ENCODE measurements at places on chromosomes 2 and 18.
A peak's percentile ranks its signal among the peaks of the same experiment; 100 is the strongest.

DNA sequence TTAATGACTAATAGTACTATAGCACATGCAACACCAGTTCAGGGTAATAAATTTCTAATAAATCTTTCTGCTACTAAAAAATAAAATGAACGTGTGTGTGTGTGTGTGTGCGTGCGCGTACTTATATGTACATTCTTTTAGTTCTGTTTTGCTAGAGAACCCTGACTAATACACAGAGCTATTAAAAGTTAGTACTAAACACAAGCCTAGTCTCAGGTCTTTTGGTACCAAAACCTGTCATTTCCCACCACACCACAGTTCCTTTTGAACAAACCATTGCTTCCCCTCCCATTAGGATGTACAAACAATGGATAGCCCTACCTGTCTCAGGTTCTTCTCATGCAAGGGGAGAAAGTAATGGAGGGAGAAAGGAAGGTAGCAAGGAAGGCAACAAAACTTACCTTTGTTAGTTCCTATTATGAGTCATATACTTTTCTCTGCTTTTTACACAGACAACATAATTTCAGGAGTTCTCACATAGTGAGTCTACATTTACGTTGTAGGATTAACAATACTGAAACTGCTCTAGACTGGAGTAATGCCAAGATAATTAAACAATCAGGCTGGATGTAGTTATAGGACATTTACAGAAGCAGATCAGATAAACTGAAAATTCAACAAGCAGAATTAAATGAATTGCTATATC lies 427.2 kb downstream of the KCNJ3 start:
- no peak for DNase-seq

GRCh38 chr2:27856386-27856785 lies 33.8 kb downstream of the RBKS start:
- no peak for DNase-seq

DNA sequence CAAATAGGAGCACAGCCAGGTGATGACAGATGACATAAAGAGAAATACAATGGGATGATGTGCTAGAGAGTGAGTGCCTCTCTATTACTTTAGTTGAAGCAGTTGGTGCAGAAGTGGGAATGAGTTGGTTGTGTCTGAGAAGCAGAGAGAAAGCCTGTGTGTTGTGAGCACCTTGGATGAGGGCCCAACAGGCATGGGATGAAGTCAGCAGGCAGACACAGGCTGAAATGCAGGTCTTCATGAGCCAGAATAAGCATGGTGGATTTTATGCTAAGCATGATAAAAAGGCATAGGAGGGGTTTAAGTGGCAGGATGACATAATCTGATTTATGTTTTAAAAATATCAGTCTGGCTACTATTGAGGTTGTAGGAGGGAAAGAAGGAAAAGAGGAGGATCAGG lies 71.5 kb downstream of the KLHL14 start:
- DNase-seq: no peak

- peak; percentile 82 for DNase-seq
Observed at GRCh38 chr2:235270956-235271355, 222.9 kb upstream of the AGAP1 start.

DNA sequence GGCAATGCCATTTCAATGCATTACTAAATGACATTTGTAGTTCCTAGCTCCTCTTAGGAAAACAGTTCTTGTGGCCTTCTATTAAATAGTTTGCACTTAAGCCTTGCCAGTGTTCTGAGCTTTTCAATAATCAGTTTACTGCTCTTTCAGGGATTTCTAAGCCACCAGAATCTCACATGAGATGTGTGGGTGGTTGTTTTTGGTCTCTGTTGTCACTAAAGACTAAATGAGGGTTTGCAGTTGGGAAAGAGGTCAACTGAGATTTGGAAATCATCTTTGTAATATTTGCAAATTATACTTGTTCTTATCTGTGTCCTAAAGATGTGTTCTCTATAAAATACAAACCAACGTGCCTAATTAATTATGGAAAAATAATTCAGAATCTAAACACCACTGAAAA lies 45.3 kb downstream of the HADHB start:
- no peak for DNase-seq

GRCh38 chr2:238868067-238868524 lies 20.2 kb downstream of the TWIST2 start:
- DNase-seq: peak; percentile 51

GRCh38 chr2:25418944-25419677 lies 77.4 kb upstream of the DNMT3A start:
- DNase-seq: peak; percentile 23

DNA sequence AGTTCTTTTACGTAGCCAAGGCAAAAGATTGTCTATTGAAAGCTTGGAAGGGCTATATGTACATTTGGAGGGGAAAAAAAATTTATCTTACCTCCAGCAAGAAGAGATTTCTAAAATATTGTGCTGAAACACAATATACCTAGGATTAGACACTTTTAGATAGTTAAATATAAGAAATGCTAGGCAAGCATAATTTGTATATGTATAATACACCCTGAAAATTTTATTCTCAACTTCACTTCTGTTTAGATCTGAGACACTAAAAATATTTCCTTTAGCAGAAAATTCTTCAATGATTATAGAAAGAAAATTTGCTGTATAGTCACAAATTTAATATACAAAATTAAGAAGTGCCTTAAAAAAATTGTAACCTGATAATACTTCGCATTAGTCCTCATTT lies 42.6 kb downstream of the ITGAV start:
- DNase-seq: no peak

- DNase-seq: no peak
Observed at GRCh38 chr2:168594778-168595177, 138.7 kb downstream of the CERS6 start.

DNA sequence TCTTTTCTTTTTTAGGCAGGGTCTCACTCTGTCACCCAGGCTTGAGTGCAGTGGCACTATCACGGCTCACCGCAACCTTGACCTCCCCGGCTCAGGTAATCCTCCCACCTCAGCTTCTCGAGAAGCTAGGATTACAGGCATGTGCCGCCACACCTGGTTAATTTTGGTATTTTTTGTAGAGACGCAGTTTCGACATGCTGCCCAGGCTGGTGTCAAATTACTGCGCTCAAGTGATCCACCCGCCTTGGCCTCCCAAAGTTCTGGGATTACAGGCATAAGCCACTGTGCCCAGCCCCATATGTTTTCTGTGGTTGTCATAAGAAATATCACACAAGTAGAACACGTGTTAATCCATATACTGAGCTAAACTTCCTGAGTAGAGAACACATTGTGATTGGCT lies 14.6 kb downstream of the ENOSF1 start:
- DNase-seq: no peak

DNA sequence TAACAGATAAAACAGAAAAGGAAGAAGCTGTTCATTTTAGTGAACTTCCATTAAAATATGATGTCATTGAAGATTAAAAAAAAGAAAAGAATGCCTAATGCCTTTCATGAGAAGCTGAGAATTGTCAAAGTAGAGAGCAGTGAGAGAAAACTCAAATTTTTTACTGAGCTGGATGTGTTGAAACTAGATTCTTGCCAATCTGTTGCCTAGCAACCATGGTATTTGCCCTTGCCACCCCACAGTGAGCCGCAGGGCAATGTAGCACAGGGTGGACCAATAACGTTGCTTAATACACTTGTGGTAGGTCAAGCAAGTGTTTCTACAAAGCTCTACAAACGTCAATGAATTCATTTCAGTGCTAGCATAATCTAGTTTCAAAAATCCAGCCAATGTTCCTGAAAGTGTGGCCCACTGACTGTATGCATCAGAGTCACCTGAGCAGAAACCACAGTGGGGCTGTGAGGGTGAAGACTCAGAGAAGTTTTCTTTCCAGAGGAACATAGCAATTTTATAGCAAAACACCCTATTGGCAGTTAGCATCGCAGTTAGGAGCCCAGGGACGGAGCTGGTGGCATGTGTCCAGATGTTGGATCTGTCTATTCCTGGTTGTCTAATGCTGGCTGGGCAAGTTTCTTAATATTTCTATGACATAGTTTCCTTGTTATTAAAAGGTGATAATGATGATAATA lies 132.2 kb downstream of the DOCK10 start:
- no peak for DNase-seq

GRCh38 chr2:149656996-149657395 lies 69.4 kb upstream of the MMADHC start:
- no peak for DNase-seq

GRCh38 chr18:44130376-44130942 lies 550.2 kb upstream of the SETBP1 start:
- peak; percentile 53 for DNase-seq

All from fibroblast of skin of right biceps (primary cell).